ENCODE measurements at places on chromosomes 7 and 10.

- DNase-seq, result no peak
Observed at GRCh38 chr7:151113344-151114150, 27.3 kb downstream of the AGAP3 start.

DNA sequence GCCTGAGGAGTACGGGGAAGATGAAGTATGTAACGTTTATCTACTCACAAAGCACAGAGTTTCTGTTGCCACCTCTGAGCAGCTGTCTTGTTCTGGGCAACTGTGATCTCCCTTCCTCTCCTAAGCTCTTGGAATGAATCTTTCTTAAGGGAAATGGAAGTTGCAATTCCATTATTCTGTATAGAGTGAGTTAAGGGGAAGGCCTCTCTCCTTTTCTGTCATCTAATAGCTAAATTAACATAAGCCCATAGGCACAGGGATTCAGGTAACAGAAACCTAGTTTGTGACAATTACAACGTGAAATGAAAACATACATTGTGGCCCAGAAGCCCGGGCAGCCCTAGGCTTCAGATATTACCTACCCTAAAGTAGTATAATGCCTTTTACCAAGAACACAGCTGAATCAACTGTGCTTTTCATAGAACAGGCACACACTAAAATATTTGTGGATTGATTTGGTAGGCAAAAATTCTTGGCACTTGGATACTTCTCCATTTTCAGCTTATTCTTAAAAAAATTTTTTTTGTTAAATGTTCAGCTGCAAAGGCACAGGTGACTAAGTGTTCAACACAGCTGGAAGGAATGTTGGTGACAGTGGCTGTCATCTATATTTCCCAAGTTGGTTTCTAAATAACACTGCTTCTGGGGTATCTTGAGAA lies 3.8 kb upstream of the PDCD4 start:
- DNase-seq, result no peak

GRCh38 chr7:31890766-31891165 lies 179.4 kb downstream of the PDE1C start:
- no peak for DNase-seq

DNA sequence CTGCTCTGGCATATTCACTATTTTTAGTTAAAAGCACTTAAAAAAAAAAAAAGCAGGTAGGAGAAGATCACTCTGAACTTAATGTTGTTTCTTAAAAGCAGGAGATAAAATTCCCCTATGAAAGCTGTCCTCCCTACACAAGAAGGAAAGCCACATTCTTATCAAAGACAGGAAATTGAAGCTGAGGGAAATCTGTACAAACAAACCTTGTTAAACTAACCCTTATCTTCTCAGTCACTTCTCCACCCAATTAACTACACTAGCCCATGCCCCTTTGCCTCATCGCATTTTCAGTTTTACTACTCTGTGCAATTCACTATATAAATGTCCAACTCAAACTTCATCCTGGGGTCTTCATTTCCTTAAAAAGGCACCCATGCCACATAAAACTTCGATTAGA lies 2.7 kb upstream of the CDCA7L start:
- no peak for DNase-seq

DNA sequence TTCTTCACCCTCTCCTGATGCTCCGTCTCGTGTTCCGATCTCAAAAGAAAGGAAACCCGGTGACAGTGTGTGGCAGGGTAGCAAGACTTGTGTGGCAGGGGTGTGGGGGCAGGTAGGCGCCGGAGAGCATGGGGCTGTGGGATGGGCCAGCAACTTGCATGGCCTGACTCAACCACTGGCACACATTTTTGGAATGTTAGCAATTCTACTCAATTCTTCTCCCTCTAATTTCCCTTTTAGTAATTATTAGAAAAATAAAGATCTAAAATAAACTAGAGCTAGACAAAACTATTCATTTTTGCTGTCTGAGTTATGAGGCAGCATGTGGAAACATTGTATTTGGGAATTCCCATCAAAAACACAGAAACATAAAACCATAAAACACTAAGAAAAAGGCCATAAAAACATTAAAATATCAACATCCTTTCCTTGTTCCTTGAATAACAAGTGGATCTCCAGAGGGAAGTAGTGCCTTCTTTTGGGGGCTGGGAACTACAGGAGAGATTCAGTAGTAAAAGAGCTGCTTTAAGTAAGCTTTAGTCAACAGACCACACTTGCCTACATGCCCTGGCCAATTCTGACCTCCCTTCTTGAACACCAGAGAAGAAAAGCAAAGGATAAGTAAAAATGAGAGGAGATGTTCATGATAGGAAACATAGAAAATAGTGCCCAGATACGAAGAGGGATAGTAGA lies 21.8 kb downstream of the SEMA3C start:
- no peak for DNase-seq

GRCh38 chr10:54900584-54900983 lies 99.6 kb upstream of the PCDH15 start:
- DNase-seq, result no peak

DNA sequence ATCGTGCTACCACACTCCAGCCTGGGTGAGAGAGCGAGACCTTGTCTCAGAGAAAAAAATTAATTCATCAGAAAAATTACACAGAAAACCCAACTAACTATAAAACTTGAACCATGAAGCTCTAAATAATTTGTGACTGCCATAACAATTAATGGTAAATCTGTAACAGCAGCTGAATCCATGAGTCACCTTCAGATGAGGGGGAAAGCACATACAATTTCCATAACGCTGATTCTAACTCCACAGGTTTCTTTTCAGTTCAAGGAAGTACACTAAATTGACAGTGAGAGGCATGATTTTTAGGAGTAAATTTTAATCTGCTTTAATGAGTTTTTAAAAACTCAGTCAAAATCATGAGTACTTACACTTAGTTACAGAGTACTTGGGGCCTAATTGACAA lies 120.1 kb upstream of the NOBOX start:
- no peak for DNase-seq

- DNase-seq, result no peak
Observed at GRCh38 chr7:143408686-143409561, at the start of gene EPHA1. Gene EPHA1, minus strand, starts transcription at chr7:143408856. Its CDS starts 51 bp downstream, at chr7:143408805.

DNA sequence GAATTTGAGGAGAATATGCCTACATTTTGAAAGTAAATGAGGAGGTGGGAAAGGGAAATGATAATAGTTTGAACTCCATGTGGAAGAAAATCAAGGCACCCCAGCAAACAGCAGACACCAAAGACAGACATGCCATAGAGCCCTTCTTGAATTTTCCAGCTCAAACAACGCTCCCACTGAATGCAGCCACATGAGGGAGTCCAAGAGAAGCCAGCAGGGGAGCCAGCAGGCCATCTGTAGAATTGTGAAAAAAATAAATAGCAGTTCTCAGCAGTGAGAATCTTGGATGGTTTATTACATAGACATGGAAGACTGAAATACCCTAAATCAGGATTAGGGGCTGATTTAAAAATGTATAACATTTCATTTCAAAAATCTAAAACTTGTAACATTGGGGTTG lies 1567.3 kb upstream of the LRRTM3 start:
- DNase-seq, result no peak

GRCh38 chr10:107814865-107815487 lies 650.5 kb upstream of the SORCS1 start:
- no peak for DNase-seq

GRCh38 chr10:45256246-45256645 lies 59.2 kb downstream of the OR13A1 start:
- DNase-seq, result no peak

- no peak for DNase-seq
Observed at GRCh38 chr7:158682456-158682855, 22.1 kb downstream of the NCAPG2 start.

DNA sequence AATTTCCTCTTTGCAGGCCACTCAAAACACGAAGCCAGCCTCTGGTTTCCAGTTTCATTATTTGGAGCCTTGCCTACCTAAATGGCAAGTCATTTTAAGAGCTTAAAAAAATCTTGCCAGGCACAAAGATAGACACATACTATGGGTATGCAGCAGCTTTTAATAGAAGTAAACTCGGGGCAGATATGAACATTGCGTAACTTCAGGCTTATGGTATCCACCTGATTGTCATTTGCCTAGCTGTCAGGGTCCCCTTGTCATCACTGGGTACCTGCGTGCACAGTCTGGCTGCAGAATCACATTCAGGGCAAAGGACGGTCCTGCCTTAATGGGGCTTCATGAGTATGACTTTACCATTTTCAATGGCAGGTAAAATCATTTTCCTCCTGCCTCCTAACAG lies 466.1 kb upstream of the NRP1 start:
- no peak for DNase-seq

- DNase-seq, result no peak
Observed at GRCh38 chr10:36302086-36302485, 660.0 kb upstream of the FZD8 start.

DNA sequence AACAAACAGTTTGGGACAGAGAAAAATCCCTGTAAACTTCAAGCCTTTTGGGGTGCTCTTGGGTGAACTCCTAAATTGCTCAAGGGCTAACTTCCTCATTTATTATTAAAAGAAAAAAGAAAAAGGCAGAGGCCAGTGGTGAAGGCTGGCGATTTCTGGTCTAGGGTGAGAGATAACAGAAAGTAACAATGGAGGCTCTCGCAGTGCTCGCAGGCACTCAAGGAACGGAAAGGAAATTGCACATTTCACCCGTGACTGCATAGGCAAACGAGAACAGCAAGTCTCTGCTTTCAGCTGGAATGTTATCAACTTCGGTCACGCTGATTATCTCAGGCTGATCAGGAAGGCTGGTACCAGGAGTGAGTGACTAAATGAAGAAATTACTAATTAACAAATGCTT lies 70.7 kb downstream of the PRKAG2 start:
- no peak for DNase-seq

DNA sequence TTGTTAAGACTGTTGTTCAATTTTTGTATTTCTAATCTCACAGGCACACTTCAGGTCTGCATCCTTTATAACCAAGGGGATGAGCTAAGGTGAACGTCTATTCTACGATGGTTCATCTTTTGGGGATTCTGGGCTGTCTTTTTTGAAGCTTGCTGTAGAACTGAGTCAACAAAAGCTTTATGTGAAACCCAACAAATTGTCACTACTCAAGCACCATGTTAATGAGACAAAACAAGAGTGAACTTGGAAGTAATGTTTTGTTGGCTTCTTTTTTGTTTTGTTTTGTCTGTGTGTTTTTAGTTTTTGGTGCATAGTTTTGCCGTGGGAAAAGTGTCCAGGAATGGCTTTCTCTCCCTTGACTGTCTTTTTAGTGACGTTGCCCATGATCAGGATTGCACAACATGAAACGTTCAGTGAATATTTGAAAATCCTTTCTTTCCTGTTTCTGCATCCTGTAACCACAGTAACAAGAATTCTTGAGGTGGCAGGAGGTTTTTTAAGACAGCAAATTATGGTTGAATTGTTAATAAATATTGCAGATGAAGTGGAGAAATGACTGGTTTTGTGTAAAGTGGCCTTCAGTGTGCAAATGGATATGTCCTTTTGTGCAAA lies 65.6 kb downstream of the WIPF3 start:
- no peak for DNase-seq

DNA sequence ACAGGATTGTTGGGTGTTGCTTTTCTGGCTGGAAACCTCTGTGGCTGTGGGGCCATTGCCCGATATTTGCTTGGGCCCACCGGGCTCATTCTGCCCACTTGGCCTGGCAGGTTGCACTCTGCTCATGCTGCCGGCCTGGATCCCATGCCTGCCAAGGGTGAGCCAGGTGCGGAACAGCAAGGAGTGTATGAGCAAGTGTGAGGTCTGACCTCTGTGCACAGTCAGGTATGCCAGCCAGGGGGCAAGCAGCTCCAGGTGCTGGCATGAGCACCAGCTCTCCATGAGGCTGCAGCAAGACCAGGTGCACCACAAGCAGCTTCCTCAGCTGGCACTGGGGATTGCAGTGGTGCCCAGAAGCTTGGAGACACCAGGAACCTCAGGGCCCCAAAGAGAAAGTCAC lies 65.4 kb upstream of the KIF5B start:
- DNase-seq, result no peak

DNA sequence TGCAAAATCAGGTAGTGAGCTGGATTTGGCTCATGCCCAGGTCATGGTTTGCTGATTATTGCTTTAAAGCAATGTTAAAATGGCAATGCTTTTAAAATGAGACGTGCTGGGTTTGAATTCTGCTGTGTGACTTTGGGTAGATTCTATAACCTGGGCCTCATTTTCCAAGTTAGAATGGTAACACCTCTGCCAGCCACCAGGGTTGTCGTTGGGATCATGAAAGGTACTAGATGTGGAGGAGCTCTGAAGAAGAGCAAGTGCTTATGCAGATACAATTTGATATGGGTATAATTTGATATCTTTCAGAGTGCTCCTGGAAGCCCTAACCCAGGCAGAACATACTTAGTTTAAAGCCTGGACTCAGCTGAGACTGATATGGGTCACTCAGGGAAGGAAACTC lies 60.0 kb downstream of the EVX1 start:
- DNase-seq, result no peak

DNA sequence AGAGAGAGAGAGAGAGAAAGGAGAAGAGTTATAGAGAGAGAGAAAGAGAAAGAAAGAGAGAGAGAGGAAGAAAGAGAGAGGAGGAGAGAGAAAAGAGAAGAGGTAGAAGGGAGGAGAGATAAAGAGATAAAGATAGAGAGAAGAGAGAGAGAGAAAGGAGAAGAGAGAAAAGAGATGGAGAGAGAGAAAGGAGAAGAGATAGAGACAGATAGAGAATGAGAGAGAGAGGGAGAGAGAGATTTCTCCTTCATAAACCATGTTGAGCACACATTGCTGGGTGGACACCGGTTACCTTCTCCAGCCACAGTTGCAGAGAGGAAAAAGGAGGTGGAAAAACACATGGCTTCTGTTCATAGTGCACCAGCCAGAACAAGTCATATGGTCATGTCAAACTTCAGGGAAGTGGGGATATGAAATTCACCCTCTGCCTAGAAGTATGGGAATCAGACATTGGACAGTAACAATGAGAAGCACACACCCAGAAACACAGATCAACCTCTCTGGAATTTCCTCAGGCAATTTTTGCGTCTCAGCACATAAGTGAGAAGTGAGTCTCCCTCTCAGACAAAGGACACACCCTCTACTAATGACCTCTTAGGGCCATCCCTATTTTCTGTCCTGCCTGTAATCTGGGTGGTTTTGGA lies 172.5 kb upstream of the SVIL start:
- no peak for DNase-seq

GRCh38 chr10:108450280-108450679 lies 1285.8 kb upstream of the SORCS1 start:
- no peak for DNase-seq

GRCh38 chr10:126770809-126771208 lies 100.3 kb upstream of the C10orf90 start:
- DNase-seq, result no peak

- DNase-seq, result no peak
Observed at GRCh38 chr10:100357059-100357858, 10.2 kb downstream of the SCD start.

DNA sequence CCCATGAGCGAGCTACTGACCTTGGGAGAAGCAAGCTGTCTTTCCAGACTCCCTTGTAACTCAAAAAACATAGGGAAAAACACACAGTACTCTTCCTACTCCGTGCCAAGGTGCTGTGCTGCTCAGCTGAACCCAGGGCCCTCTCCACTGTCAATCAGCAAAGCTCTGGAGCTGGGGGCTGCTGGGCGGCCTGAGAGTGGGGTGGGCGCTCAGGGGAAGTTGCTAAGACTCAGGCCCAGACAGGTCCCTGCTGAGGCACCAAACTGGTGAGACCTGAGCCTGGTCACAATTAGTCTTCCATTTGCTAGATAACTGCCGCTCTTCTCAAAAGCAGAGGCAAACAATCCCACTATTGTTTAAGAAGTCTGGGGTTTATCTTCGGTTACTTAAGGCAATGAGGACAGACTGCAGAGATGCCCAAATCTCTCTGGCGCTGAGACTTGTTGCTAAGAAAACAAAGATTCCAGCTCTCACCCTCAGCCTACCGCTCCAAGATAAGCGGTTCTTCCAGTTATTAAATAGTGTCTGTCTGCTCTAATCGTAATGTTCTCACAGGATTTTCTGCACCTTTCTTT lies 22.0 kb downstream of the STEAP1B start:
- no peak for DNase-seq

Measured in stimulated activated CD8-positive, alpha-beta memory T cell treated with anti-CD3 and anti-CD28 coated beads, Interleukin-2, amount 100 ng/mL, for 1 hour (primary cell).